Stimulated activated CD8-positive, alpha-beta memory T cell treated with anti-CD3 and anti-CD28 coated beads, Interleukin-7, amount 100 ng/mL, for 4 hours (primary cell): ENCODE measurements at places on chromosomes 5 and 9.

DNA sequence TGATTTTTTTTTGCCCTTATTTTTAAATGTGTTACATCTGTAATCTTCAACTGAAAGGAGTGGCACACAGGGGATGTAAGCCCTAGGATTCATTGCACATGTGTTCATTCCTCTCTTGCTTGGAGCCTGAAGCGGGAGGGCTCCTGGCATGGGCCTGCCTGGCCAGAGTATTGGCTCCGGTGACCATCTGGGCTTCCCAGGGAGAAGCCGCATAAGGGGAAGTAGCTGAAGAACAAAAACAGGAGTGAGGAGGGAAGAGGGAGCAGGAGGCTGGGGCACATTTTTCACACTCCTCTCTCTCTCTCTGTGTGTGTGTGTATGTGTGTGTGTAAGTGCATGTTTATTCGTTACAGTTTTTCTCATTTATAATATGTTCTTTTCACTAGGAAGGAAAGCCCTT, 269.9 kb downstream of the PRR16 start:
- no peak for DNase-seq

GRCh38 chr5:141326088-141326854, 4.0 kb upstream of the PCDHGA1 start:
- DNase-seq, result peak; percentile 46

GRCh38 chr5:179287071-179287470, 58.2 kb downstream of the ADAMTS2 start:
- DNase-seq, result no peak

- no peak for DNase-seq
These were observed 109.6 kb downstream of the ZCCHC7 start for GRCh38 chr9:37229882-37230482.

GRCh38 chr9:76585487-76586389, 126.8 kb downstream of the GCNT1 start:
- DNase-seq, result no peak

DNA sequence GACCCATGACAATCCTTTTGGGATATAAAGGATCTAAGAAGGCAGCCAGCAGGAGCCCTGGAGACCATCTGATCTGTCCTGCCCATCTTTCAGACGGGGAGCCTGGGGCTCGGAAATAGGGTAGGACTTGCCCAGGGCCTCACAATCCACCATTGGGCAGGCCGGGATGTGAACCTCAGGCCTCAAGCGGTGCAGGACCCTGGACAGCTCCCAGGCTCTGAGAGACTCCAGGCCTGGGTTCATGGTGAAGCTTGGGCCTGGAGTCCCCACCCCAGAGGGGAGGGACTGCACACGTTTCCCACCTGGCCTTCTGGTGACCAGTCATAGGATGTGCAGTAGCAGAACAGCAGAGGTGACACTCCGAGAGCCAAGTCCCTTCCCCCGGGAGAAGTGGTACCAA, 36.6 kb upstream of the RAPGEF1 start:
- no peak for DNase-seq

DNA sequence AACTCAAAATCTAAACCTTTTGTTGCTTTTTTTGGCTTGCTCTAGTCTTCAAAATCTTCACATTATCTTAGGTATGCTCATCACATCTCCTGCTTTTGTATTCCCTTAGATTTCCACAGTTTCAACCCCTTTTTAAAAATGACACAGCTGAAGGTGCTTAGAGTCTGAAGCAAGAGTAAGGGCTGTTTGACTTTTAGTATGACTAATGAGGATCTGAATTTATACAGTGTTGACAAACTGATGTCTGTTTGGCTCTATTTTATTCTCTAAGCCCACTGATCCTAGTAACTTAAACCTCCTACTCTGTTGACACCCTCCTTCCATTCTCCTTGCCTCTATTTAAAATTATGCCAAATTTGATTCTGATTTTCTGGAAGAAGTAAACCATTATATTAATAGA, 200.1 kb downstream of the MCTP1 start:
- no peak for DNase-seq

- no peak for DNase-seq
These were observed 27.1 kb upstream of the MLLT3 start for GRCh38 chr9:20649381-20649780.

DNA sequence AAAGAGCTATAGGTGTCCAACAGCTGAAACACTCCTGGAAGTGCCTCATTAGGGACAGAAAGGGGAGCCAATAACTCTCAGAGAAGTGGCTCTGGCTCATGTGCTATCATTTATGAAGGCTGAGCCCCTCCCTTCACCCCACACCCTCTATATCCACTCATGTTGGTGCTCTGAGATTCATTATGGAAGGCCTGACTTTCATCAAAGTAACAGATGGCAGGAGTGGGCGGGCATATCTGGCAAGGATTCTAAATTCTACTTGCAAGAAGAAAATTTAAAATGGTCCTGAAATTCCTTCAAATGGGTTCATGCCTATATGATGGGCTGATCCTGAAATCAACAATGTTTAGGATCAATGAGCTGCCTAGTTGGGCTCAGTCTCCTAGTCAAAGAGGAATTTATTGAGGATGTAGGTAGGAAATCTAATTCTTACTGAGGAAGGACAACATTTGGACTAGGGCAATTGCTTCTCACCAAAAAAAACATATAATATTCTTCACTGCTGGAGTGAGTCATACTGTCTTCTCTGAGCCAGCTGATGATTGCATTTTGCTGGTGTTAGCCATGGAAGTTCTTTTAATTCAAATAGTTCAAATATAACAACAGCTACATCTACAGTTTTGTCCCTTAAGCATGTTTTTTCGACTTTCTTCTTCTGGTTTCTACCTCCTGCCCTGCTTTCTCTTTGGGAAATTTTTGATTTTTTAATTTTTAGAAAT, 23.5 kb downstream of the NMRK1 start:
- DNase-seq, result no peak

- DNase-seq, result no peak
These were observed 42.4 kb downstream of the FYB1 start for GRCh38 chr5:39176759-39177630.

- DNase-seq, result no peak
These were observed 447.8 kb downstream of the ENC1 start for GRCh38 chr5:74192606-74193299.

- DNase-seq, result no peak
These were observed 30.1 kb upstream of the NFIB start for GRCh38 chr9:14344053-14344524.

GRCh38 chr5:10987925-10988504, 227.0 kb upstream of the DAP start:
- peak; percentile 21 for DNase-seq

DNA sequence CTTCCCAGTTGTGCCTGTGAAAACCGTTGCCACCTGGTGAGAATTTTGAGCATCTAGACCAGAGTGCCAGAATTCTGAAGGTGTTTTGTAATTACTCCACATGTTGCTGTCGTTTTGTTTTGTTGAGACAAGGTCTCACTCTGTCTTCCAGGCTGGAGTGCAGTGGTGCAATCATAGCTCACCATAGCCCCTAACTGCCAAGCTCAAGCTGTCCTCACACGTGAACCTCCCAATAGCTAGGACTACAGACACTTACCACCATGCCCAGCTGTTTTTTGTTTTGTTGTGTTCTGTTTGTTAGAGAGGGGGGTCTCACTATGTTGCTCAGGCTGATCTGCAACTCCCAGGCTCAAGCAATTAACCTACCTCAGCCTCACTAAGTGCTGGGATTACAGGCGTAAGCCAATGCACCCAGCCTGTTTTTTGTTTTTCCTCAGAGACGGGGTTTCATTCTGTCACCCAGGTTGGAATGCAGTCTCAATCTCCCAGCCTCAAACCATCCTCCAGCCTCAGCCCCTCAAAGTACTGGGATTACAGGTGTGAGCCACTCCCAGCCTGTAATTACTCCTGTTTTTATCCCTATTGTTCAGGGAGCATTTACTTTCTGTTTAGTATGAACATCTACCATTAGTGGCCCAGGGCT, 121.1 kb upstream of the DMRT1 start:
- no peak for DNase-seq

GRCh38 chr5:169424279-169424655, 123.3 kb upstream of the SLIT3 start:
- no peak for DNase-seq

DNA sequence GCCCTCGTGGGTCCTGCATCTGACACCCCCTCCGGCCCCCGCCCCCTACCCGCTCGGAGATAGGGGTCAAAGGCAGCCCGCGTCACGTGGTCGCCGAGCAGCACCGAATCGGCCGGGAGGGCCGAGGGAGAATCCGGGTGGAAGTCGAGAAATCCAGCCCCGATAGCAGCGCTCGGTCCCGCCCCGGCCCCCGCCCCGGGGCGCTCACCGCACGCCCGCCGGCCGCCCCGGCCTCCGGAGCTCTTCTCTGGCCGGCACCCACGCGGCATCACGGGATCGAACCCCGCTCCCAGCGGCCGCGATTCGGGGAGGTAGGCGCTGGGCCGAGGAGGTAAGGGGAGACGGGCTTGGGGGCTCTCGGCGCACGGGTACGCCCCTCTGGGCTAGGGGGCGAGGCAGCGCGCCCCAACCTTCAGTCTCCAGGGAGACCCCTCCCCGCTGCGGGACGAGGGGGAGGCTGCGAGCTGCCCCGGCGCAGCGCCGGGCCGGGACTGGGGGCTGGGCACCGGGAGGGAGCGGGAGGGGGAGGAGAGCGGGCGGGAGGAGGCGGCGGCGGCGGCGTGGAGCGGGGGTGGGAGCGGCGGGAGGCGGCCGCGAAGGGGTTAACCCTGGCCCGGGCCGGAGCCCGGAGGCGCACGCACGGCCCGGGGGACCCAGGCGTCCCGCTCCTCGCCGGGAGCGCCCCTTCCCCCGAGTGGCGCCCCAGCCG, 22.1 kb upstream of the NDST1 start:
- no peak for DNase-seq

GRCh38 chr5:138339464-138339863, 1.4 kb downstream of the FAM53C start:
- DNase-seq, result no peak

DNA sequence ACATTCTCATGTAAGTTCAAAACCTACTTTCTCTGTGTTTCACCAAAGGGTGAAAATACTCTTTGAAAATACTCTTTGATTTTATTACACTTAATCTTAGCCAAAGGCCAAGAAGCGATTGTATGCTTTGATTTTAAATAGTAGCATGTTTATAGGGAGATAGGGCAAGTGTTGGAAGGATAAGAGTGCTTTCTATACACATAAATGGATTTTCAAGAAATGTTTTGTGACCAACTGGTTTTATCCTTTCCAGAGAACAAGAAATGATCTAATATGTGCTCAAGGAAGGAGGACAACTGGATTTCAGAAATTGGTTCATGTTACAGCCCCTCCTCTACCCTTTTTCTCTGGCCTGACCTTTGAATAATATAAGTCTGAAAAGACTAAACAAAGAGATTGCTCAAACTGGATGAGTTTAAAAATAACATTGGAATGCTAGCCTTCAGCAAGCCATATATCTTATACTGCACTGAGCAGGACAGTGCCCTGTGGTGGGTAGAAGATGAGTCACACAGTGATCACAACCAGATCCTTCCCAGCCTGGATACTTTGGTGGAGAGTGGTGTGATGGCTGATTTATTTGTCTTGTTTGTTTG, 13.1 kb downstream of the PALM2AKAP2 start:
- no peak for DNase-seq

- DNase-seq, result no peak
These were observed 93.8 kb downstream of the NXNL2 start for GRCh38 chr9:88628811-88629210.

GRCh38 chr5:33938507-33938796, 2.3 kb downstream of the RXFP3 start:
- no peak for DNase-seq
